ENCODE measurements at places on chromosomes 16 and 17. TPM values are rescaled to one million over a fixed set of nuclear protein-coding genes. Genes with fewer than 3 reads are reported as not detected.

Gene DYNLRB2
- not detected for total RNA-seq

Gene PIK3R6
- total RNA-seq, result not detected

Gene FZD2
- total RNA-seq, result 22.7 TPM

Gene CDRT15
- not detected for total RNA-seq

Gene RNF222
- not detected for total RNA-seq

Gene HCRT
- not detected for total RNA-seq

Gene CHST6
- 0.44 TPM for total RNA-seq

Gene LPO
- total RNA-seq, result not detected

Gene C16orf46
- total RNA-seq, result 0.73 TPM

Gene CRAMP1
- total RNA-seq, result 8.8 TPM

Gene GNAO1
- total RNA-seq, result under 0.01 TPM

Gene TBC1D3
- total RNA-seq, result not detected

Gene KRT13
- 0.15 TPM for total RNA-seq

Gene ZNF423
- total RNA-seq, result 0.99 TPM

Gene PDILT
- not detected for total RNA-seq

Gene ETV4
- total RNA-seq, result 1.5 TPM

Gene P2RX5
- 4.1 TPM for total RNA-seq

Gene VMP1
- 177 TPM for total RNA-seq

Gene SOX15
- total RNA-seq, result 0.73 TPM

Gene MPG
- total RNA-seq, result 355 TPM

Gene NRN1L
- 0.73 TPM for total RNA-seq

Gene HID1
- total RNA-seq, result 0.29 TPM

Gene KRT12
- not detected for total RNA-seq

Gene CDH8
- total RNA-seq, result not detected

Gene RNF135
- total RNA-seq, result 26.1 TPM

Gene PPM1E
- 0.17 TPM for total RNA-seq

Gene ACSM2A
- total RNA-seq, result not detected

Gene SLC52A1
- not detected for total RNA-seq

Gene PABPN1L
- not detected for total RNA-seq

Gene HOXB2
- total RNA-seq, result 8.7 TPM

Gene ZNF778
- 6.8 TPM for total RNA-seq
